Naive B cell (primary cell): ENCODE measurements at places on chromosomes 1 and 21. TPM values are rescaled to one million over a fixed set of nuclear protein-coding genes. Genes with fewer than 3 reads are reported as not detected.
A peak's percentile ranks its signal among the peaks of the same experiment; 100 is the strongest.

DNA sequence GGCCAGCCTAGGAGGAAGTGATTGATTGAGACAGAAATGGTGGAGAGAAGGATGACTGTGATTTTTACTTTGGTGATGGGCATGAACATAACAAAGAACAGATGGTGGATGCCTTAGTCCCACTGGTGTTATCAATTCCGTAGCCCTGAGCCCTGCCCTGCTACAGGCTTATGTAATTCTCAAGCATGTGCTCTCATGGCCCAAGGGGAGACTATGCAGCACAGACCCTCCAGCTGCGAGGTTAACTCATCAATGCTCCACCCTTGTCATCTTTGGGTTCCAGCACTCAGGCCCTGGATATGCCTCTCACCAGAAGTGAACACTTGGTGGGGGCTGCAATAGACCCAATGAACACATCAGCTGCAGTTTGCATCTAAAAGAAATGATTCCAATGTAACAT, 62.7 kb upstream of the LRRC8D start:
- DNase-seq: no peak

DNA sequence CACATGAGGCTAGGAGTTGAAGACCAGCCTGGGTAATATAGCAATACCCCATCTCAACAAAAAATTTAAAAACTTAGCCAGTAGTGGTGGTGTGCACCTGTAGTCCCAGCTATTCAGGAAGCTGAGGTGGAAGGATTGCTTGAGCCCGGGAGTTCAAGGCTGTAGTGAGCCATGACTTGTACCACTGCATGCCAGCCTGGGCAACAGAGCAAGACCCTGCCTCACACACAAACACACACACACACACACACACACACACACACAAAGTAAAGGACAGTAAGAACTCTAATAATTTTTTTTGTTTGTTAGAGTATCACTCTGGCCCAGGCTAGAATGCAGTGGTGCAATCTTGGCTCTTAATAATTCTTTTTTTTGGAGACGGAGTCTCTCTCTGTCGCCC, 138.0 kb upstream of the SOD1 start:
- no peak for DNase-seq

GRCh38 chr1:205348554-205349487, 7.9 kb downstream of the KLHDC8A start:
- peak; percentile 69 for DNase-seq

DNA sequence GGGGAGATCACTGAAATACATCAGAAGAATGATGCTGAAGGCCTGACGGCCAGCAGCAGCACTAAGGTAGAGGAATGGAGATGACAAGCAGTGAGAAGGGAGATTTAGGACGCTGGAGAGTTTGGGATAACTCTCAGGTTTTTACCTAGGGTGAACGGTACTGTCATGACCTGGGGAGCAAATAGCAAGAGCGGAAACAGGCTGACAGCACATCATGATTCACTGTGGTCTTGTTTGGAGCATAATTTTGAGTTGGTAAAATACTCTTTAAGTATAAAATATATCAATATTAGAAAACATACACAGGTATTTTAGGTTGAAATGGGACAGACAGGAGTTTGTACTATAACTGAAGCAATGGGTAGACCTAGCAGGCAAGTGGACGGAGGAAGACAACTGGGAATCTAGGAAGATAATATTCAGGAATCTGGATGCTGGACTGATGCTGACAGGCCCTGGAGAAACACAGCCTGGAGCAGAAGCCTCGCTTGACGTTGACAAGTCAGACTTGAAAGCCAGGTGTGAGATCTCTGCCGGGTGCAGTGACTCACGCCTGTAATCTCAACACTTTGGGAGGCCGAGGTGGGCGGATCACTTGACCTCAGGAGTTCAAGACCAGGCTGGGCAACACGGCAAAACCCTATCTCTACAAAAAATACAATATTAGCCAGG, 33.3 kb downstream of the ALG14 start:
- no peak for DNase-seq

- no peak for DNase-seq
Observed at GRCh38 chr1:36606641-36607262, 124.0 kb upstream of the CSF3R start.

GRCh38 chr1:98388441-98388840, 273.1 kb upstream of the SNX7 start:
- no peak for DNase-seq

- no peak for DNase-seq
Observed at GRCh38 chr21:40658311-40658710, 188.6 kb downstream of the DSCAM start.

GRCh38 chr1:166730299-166730888, 108.9 kb upstream of the POGK start:
- no peak for DNase-seq

- DNase-seq: no peak
Observed at GRCh38 chr1:68049941-68050878, at the start of gene DIRAS3. Gene DIRAS3 (minus strand): TSS chr1:68050627. CDS start chr1:68047297, 3,330 bp downstream.

GRCh38 chr1:55378582-55378981, 163.4 kb upstream of the USP24 start:
- DNase-seq: no peak

GRCh38 chr1:38546636-38547035, 312.9 kb downstream of the RRAGC start:
- DNase-seq: no peak

GRCh38 chr1:21937034-21937371, at the start of gene HSPG2:
Gene HSPG2 (minus strand): TSS chr1:21937310. CDS start chr1:21937217, 93 bp downstream.
- DNase-seq: no peak

DNA sequence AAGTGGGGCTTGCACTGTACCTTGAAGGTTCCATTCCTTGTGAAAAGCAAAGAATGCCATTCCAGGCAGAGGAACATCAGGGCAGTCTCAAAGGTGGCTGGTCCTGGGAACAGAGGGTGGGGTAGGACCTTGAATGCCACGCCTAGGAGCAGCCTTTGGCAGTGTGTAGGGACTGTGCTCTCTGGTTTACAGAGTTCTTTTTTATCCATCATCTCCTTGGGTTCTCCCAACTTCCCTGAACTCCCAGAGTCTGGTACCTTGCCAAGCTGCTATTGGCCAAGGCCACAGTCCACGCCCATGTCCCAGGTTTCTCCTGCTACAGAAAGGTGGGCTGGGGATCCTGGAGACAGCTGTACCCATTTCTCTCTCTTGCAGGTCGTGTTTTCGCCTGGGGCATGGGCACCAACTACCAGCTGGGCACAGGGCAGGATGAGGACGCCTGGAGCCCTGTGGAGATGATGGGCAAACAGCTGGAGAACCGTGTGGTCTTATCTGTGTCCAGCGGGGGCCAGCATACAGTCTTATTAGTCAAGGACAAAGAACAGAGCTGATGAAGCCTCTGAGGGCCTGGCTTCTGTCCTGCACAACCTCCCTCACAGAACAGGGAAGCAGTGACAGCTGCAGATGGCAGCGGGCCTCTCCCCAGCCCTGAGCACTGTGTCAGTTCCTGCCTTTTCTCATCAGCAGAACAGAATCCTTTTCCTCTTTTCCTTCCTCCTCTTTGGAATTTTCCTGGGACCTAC, 15.3 kb upstream of the TRNAU1AP start:
- DNase-seq: no peak

GRCh38 chr1:225423518-225423855, 4.4 kb downstream of the LBR start:
- no peak for DNase-seq

- DNase-seq: no peak
Observed at GRCh38 chr1:180290265-180291001, 60.4 kb downstream of the LHX4 start.

DNA sequence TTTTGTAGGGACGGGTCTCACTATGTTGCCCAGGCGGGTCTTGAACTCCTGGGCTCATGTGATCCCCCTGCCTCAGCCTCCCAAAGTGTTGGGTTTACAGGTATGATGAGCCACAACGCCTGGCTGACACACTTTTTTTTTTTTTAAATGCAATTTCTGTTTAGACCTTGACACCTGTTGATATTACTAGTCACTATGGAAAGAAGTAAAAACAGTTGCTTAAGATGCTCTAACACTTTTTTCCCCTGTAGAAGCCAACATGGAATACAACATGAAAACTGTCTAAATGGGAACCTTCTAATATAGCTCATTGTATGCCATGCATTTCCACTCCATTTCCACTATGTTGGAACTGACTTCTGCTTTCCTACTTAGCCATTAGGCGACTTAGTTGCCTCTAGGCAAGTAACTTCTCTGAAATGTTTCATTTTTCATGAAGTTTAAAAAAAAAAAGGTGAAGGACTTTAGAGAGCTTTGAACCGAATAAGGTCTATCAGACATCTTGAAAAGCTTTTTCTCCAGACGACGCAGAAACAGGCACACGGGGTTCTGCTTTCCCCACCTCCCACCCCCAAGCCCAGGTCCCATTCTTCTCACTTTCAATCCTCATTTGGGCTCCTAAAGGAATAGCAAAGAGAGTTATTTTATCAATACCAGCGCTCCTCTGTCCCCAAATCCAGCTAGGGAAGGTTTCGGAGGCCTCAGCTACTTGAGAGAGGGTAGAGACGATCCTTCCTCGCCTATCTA, 648 bp upstream of the DR1 start:
- no peak for DNase-seq

GRCh38 chr1:61337037-61337436, 254.7 kb downstream of the NFIA start:
- DNase-seq: no peak

DNA sequence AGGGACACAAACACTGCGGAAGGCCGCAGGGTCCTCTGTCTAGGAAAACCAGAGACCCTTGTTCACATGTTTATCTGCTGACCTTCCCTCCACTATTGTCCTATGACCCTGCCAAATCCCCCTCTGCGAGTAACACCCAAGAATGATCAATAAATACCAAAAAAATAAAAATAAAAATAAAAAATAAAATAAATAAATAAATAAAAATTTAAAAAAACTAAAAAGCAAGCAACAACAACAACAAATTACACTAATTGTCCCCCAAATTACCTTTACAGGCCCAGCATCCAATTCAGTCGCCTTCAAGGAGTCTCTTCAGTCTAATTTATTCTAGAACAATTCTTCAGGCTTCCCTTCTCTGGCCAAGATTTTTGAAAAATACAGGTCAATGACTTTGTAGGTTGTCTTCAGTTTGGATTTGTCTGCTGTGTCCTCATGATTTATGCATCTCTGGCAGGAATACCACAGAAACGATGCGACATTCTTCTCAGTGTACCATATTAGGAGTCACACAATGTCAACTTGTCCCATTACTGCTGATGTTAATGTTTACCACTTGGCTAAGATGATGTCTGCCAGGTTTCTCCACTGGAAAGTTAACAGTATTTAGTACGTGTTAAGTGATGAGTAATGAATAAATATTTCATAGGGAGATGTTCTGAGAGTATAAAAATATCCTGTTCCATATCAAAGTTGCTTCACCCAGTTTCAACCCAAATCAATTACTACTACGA, 20.3 kb upstream of the BMP8B start:
- DNase-seq: no peak

- no peak for DNase-seq
Observed at GRCh38 chr1:81738875-81739274, 61.9 kb upstream of the ADGRL2 start.

GRCh38 chr1:246534114-246534513, 27.0 kb upstream of the SMYD3 start:
- no peak for DNase-seq

GRCh38 chr1:175072099-175072951, 4.7 kb downstream of the TNN start:
- DNase-seq: no peak

DNA sequence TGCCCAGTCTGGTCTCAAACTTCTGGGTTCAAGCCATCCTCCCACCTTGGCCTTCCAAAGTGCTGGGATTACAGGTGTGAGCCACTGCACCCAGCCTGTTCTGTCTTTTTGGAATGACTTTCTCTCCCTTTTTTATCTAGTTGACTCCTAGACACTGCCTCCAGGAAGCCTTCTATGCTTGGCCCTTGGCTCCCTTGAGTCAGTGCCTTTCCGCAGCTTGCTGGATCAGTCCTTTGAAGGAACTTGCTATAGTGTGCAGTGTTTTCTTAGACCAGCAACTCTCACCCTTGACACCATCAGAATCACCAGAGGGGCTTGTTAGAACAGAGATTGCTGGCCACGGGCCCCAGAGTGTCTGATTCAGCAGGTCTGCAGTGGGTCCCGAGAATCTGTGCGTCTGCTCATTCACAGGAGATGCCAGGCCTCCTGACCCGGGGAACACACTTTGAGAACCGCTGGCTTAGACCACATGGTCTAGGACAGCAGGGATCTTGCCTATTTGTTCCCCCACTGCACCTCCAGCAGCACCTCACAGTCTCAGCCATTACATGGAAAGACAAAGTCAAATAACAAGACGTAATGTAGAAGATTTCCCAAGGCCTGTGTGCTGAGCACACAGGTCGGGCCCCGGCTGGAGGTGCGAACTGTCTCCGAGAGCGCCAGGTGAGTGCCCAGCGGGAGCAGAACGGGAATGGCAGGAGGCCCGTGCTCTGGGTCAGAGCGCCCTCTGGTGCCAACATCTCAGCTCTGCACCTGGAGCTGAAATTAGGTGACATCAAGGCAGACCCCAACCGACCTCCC, 27.4 kb upstream of the CTPS1 start:
- DNase-seq: peak; percentile 26

GRCh38 chr1:56758135-56758534, 61.1 kb downstream of the FYB2 start:
- no peak for DNase-seq

DNA sequence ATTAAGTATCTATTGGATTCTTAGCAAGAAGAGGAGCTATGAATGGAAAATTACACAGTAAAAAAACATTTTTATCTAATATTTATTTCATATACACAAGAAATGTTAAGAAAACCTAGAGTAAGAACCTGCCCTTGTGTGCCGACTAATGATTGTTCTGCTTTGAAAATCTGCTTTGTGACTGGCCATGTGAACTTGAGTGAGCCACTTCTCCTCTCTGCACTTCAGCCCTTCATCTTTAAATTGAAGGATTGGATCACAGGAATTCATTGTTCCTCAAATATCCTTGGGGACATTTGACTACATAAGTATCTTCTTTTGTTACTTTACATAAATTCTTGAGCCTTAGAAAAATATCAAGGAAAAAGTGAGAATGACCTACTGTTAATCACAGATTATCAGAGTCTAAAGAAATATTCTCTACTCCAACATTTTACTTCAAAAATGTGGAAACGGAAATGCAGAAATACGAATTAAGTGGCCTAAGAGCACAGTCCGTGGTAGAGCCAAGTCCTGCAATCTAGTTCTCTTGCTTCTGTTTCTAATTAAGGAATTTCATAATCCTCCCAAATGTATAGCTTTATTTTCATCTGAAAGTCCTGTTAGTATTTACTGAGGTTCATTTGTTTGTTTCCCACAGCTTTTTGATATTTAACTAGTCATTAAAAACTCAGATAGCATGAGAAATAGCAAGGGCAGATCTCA, 46.3 kb upstream of the SAMSN1 start:
- no peak for DNase-seq

- DNase-seq: no peak
Observed at GRCh38 chr1:43664369-43664768, 14.4 kb downstream of the KDM4A start.

TSTD1 gene
- polyA plus RNA-seq: 648 TPM

PTPRU gene
- polyA plus RNA-seq: not detected

PRDM16 gene
- not detected for polyA plus RNA-seq

NES gene
- polyA plus RNA-seq: not detected

SETD4 gene
- 6.5 TPM for polyA plus RNA-seq

LCE2B gene
- polyA plus RNA-seq: not detected

PPIAL4G gene
- polyA plus RNA-seq: not detected

CMPK1 gene
- 195 TPM for polyA plus RNA-seq

ERO1B gene
- 5.6 TPM for polyA plus RNA-seq

TRNP1 gene
- polyA plus RNA-seq: not detected

ASCL5 gene
- not detected for polyA plus RNA-seq

LIN9 gene
- 7.0 TPM for polyA plus RNA-seq

ACTN2 gene
- polyA plus RNA-seq: not detected

BEST4 gene
- 0.12 TPM for polyA plus RNA-seq

TNFRSF25 gene
- 0.68 TPM for polyA plus RNA-seq
